ENCODE measurements at places on chromosomes 5 and 9.

- DNase-seq, result no peak
These were observed 20.0 kb downstream of the NTNG2 start for GRCh38 chr9:132181796-132182313.

DNA sequence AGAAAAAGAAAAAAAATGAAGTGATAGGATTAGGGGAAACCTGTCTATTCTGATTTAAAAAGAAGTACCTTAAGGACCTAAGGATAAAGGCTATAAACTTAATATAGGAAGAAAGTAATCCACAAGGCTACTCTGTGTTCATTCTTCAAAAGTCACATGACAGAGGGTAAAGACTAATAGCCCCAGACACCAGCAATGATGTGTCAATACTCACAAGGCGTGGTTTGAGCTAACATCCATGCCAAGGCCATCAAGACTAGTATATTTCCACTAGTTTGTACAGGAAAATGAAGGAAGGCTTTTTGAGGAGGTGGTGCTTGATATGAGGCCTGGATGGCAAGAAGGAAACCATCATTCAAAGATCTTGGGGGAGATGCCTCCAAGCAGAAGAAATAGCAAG, 49.7 kb upstream of the TEX48 start:
- peak; percentile 40 for DNase-seq

DNA sequence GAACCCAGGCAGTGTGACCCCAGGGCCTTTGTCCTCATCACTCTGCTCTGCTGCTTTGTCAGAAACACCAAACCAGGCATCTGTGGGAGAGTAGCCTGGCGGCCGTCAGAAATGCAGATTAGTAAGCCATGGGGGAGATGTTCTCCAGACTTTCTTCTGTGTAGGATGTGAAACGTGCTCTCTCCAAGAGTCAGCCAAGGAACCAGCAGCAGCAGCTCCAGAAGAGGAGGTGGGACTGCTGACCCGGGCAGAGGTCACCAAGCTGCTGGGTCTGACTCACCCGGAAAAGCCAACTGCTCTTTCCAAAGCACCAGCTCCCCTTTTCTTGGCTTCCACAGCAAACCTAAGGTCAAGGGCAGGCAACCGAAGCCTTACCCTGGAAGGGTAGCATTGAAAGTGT, 14.4 kb upstream of the ABLIM3 start:
- no peak for DNase-seq

DNA sequence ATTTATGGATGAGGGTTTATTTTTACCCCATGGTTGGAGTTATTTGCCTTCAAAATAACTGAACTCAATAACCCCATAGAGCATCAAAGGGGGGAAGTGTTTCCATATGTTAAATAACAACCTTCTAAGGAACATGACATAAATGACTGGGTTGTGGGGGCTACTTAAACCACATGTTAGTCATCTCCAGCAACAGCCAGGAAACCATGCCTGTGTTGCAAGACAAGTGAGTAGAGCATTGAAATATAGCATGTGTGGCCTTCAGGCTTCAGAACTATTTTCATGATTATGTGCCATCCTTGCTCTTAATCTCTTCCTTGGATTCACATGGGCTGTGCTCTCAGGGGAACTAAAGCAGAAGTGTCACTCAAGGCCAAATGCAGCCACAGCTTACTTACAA, 431.2 kb downstream of the AGTPBP1 start:
- DNase-seq, result no peak

DNA sequence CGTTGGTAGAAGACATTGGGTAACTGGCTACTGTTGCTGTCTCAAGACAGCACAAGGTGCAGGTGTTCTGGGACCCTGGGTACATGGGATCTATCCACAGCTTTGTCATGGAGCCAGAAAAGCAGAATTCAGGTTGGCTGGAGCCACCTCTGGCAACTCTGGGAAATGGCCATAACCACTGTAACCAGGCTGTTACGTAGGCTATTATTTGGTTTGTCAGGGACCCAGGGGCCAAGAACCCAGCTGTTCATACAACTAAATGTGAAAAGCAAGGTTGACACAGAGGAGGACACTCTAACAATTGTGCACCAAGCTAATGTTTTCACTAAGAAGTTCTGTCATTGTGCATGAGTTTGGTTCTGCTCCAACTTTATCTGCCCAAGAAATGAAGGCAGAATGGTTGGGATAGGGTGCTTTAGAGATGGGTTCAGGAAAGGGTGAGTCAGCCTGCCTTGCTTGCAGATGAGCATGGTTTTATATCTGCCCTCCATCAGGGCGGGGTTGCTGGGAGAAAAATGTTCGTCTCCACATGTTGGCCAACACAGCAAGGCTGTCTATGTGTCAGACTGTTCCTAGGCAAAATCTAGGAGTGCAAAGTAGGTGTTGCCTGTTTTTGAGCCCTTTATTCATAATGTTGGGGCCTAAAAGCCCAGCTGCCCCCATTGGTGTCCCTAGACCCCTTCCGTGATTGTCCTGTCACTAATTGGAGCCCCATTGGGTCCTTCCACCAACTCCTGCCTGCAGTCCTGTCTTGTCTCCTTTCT, 131.3 kb upstream of the DAP start:
- DNase-seq, result no peak

DNA sequence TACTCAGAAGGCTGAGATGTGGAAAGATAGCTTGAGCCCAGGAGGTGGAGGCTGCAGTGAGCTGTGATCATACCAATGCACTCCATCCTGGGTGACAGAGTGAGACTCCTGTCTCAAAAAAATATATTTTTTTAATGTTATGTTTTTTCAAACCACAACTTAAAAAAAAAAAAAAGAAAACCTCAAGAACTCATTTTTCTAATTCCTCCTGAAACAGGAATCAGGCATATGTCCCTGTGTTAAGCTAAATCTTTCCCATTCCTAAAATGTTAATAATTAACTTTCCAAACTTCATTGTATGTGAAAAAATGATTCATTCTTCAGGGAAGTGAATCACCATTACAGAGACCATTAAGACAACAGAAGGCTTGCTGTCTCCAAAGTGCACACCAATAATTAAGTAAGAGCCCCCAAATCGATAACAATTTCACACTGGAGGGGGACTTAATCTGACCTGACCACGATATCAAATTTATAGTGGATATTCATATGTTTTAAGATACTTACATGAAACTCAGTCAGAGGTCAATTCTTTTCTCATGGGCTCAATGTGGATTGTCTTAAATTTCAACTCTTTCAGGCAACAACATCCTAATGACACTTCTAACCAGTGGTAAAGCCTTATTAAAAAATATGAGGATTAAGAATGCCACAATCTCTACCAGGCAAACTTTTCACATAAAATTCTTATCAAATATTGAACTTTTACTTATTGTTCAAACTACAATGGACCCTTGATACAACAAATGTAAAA, 5.2 kb downstream of the CEMIP2 start:
- no peak for DNase-seq

DNA sequence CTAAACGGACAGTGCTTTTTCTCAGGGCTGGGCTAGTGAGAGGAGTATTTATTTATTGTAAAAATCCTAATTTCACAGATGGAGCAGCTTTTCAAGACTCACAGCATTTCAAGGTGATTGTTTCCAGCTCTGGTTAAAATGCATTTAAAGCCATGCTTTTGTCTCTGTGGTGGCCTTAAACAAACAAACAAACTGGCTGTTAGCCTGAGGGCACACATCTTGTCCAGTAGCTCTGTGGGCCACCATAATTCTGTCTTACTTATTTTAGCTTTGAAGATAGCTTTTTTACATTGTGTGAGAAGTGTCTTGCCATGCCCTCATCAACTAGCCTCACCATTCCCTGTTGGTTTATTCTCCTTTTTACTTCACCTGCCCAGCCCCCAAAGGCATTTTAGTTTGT, 218.2 kb downstream of the PSAT1 start:
- DNase-seq, result no peak

- no peak for DNase-seq
These were observed 73.8 kb downstream of the MAPKAP1 start for GRCh38 chr9:125633116-125633745.

GRCh38 chr5:142842994-142843905, 73.1 kb downstream of the ARHGAP26 start:
- DNase-seq, result no peak

DNA sequence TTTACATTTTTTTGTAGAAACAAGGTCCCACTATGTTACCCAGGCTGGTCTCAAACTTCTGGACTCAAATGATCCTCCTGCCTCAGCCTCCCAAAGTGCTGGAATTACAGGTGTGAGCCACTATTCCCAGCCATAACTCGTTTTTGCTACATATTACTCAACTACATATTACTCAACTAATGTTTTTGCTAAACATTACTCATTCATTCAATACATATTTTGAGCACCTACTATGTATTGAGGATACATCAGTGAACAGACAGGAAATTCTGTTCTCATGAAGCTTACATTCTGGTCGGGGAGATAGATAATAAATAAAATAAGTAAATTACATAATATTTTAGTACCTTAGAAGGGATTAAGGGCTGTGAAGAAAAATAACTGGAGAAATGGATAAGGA, 34.9 kb upstream of the STOM start:
- no peak for DNase-seq

DNA sequence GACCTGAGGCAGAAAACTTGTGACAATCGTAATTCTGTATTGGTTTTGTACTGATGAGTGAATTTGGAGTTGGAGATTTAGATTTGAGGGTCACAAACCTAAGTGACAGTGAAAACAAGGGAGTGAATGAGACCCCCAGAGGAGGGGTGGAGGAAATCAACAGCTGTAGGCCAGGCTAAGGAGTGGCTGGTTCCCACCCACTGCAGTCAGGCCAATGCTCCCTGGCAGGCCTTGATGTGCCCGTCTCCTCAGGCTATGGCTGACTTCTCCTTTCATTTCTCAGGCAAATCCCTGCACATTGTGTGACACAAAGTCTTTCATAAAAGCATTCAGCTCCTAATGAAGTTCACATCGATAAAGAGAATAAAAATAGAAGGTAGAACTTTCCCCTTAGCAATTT, 557.6 kb downstream of the CETN3 start:
- DNase-seq, result no peak

DNA sequence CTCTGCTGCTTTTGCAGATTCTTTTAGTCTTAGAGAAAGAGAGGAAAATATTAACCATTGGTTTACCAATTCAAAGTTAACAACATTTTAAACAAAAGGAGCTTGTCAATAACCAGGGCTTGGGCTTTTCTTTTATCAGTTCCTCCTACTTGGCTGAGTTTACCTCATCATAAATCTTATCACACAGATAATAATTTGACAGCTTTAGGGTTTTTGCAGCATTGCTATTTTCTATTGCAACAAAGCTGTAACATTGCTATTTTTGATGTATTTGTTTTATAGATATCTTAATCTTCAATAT, 9.8 kb upstream of the ABL1 start:
- no peak for DNase-seq

- DNase-seq, result peak; percentile 44
These were observed 483 bp upstream of the EIF4EBP3 start for GRCh38 chr5:140546851-140547507.

DNA sequence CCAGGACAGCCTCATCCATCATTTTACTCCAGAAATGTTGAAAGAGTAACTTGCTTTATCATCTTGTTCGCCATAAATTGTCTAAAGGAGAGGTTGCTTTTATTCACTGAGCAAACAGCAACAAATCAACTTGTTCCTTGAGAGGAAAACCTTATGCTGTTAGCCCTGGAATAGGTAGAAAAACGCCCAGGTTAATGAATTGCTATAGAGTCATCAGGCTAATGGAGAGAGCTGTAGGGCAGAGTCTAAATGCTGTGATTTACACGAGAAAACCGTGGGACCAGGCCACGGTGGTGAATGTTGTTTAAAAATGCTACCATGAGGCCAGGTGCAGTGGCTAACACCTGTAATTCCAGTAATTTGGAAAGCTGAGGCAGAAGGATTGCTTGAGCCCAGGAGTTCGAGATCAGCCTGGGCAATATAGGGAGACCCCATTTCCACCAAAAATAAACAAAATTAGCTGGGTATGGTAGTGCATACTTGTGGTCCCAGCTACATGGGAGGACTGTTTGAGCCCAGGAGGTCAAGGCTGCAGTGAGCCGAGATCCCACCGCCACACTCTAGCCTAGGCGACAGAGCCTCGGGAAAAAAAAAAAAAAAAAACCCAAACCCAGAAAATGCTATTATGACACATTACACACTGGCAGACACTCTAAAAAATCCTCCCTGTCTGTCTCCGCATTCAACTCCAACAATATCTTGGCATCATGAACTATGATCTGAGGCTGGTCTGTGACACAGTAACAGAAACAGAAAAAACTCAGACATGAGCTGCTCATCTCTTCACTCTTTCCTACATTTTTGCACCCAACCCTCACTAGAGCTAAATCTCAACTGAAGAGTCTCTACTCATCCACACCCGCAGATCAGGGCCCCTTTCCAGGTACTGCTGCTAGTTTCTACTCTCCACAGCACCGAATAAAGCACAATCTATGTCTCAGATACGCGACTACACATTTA, 118.6 kb upstream of the RETREG1 start:
- peak; percentile 20 for DNase-seq

DNA sequence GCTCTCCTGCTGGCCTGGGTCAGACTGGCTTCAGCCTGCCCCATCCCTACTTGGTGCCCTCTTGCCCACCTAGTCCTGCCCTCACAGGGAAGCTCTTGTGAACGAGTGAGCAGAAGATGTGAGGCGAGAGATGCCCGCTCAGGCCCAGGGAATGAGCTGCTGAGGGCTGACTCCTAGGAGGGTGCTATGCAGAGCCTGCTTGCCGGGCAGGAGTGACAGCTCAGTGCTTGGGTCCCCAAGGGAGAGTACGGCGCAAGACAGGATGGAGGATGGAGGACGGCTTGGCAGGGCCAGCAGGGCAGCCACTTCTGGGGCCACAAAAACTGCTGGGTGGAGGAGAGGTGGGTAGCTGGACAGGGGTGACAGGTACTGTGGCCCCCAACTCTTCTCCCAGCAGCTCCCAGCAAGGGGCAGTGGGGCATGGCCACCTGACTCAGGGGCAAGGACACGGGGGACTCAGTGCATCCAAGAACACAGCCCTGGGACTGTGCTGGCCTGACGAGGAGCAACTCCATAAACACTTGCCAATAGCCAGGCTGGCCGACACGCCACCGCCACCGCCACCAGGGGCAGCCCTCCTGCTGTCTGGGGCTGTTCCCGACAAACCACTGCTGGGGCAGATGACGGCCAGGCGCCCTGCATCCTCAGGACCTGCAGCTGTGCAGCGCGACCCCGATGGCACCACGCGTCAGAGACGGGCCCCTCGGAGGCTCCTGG, 55.6 kb upstream of the UBAC1 start:
- no peak for DNase-seq
